Activated CD8-positive, alpha-beta T cell treated with anti-CD3 and anti-CD28 coated beads for 36 hours (primary cell): ENCODE measurements at places on chromosomes 11 and 22. TPM values are rescaled to one million over a fixed set of nuclear protein-coding genes. Genes with fewer than 3 reads are reported as not detected.

The GAS2 gene
- total RNA-seq, result 0.99 TPM

DNA sequence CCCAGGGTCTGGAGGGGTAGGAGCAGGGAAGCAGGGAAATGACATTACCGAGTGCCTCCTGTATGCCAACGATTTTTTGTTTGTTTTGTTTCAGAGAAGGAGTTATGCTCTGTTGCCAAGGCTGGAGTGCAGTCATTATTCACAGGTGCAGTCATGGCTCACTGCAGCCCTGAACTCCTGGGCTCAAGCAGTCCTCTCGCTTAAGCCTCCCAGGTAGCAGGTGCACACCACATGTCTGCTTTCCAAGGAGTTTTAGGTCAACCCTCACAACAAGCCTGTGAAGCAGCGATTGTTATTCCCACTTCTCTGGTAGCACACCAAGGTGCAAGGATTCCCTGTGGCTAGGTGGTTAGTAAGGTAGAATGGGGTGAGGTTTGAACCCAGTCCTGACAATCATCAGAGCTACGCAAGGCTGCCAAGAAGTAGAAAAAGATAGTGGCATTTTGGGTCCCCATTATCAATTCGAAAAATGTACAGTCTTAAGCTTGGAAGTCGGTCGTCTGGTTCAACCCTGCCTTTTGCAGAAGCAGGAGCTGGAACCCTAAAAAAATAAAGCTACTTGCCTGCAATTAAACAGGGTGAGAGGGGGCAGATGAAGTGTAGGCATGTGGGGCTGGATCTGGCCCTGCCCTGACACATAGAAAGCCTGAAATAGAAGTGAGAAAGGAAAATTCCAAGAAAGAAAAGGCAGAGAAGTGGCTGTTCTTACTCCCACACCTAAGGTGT, 9.1 kb downstream of the UCP3 start:
- DNase-seq, result no peak

DNA sequence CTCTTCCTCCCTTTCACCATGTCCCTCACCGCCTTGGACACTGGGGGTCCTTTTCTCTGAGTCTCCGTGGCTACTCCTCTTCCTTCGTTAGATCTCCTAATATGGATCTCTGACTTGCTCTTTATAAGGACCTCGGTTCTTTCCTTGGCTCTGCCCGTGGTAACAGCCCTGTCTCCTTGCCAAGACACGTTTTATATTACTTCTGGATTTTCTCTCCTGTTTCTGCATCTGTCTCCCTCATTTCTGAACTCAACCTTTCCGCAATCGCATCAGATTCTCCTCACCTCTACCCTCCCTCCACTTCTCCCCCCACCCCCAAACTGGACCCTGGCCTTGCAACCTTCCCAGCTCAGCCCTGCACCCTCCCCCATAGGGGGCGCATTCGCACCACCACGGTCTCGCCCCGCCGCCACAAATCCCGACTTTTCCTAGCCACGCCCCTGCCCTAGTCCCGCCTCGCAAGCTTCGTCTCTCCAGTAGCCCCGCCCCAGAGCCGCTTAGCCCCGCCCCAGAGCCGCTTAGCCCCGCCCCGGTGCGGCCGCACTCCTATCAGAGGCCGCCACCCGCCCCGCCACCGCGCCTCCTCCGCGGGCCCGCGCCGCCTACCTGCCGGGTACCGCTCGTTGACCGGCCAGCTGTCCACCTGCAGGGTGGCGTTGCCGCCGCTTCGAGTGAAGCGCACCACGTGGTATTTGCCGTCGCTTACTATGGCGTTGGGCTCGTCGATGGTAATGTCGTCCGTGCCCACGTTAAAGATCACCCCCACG, 39.0 kb downstream of the SLC22A12 start:
- DNase-seq, result no peak

DNA sequence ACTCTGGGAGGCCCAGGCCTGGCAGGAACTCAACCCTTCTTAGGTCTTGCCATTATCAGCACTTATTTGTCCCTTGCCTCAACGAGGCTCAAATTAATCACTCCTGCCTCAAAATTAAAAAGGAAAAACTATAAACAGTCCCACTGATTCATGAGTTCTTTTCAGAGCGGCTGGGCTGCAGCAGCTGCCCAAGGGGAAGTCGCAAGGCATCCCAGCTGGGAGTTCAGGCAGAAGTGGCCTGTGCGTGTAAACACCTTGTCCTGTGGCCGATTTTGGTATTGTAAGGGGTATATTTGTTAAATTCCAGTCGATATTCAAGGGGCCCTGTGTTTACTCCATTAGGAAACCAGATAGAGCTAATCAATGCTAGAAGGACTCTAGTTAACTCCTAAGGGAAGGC, 213.9 kb upstream of the CADM1 start:
- no peak for DNase-seq
